ENCODE measurements at places on chromosomes 6 and 20.

DNA sequence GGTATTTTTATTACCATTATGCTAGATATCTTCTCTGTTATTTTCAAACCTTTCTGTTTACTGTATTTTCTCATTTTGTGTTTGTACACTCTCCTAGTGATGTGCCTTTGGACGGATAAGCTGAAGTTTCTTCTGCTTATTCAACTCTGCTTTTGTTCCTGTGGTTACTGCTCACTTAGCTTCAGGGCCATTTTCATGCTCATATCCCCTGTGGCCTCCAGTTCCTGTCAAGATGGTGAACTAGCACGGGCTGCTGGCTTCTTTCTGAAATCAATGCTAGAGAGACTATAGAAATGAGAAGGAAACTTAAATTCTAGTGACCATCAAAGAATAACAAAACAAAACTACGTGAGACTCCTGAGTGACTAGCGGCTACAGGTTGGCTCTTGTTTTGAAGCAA, 6.8 kb upstream of the CST8 start:
- DNase-seq, result no peak

GRCh38 chr6:106666282-106667021, 37.1 kb downstream of the QRSL1 start:
- no peak for DNase-seq

DNA sequence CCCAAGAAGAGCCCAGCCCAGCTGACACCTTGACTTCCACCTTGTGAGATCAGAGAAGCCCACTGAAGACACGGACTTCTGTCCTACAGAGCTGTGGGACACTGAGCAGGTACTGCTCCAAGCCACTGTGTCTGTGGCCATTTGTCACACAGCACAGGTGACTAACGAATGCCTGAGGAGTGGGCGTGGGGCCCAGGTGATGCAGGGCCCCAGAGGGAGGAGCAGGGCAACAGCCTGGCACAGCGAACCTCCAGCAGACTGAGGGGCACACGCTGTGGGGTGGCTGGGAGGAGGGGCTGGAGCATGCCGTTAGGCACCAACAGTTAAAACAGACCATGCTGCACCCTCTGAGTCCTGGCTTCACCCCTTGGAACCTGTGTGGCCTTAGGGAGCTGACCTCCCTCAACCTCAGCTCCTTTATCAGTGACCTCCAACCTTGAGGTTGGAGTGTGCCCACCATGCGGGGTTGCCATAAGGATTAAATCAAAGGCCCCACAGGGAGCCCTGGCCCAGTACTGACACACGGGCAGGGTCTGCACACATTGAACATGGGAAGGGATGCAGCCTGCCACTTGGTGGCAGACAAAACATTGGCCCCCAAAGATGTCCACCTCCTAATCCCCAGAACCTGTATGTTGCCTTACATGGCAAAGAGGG, 119.9 kb upstream of the CST7 start:
- no peak for DNase-seq

DNA sequence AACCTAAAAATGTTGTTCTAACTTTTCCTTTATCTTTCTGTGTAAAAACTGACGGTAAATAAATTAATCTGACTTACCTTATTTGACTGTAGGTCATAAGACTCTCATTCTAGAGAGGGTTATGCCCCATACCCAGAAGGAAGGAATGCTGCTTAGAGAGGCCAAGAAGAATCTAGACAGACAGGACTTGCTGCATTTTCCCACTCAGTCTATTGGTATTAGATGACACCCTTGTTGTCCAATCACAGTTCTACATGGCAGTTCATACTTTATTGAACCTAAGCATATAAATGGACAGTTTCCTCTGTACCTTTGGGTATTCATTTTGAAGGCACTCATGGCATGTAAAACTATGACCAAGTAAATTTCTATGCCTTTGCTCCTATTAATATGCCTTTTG, 359.6 kb upstream of the ID4 start:
- no peak for DNase-seq

DNA sequence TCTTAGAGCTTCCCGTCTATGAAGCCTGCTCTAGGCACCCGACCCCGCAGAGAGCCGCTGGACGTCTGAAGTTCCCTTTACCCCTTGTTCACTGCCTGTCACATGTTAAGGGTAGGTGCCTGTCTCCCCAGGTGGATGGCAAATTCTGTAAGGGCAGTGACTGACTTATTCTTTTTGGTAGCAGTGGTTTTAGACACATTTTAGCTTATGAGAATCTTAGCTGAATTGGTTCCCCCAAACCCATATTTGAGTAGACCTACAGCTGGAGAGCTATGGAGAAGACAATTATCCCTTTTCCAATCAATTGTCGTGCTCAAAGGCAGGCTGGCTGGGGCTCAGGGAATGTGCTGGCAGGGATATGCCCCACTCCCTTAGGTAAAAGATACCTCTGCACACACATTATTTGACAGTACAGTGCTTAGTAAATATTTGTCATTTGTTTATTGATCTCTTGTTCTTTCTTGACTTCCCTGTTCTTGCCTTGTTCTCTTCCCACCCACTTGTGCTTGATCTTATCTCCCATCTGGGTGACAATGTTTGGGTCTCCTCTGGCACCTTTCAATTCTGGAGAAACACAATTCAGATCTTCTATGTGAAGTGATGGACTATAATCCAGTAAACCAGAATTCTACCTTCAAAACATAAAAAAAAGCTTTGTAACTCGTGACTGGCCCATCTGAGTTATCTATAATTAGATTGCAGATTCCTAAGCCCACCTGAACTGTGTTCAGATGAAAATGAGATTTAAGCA, 114.3 kb upstream of the SLC2A12 start:
- no peak for DNase-seq
